ENCODE measurements at places on chromosomes 13 and 19.

DNA sequence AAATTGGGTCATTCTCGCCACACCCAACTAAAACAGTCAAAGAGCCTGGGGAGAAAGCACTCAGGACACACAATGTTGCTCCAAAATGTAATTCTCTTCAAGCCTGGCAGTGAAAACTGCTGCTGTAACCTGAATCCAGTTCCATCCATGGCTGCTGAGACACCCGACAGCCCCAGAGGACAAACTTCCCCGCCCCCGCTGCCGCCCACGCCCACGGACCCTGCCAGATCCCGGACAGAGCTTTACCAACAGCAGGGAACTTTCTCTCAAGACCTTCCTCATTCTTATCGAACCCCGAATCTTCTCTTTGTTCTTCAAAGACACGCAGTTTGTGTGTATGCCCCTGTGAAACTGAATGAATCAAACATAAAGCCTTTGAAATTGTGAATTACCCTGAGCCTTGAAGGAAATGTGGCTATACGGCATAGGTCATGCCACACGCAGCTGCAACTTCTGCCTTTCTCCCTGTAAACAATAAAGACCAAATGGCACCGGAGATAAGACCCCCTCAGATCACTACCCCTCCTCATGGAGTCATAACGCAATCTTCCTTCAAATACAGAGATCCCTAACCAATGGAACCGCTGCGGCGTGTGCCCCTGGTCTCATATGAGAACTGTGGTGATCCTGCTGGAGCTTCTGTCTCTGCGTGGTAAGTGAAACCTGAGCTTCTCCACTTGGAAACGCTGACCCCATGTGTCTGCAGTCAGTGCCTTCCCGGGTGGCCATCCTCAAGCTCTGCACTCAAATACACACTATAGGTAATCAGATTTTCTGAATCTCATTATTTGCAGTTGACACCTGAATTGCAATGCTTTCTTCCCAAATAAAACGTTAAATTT lies 4.8 kb upstream of the LAMP1 start:
- peak; percentile 56 for DNase-seq

DNA sequence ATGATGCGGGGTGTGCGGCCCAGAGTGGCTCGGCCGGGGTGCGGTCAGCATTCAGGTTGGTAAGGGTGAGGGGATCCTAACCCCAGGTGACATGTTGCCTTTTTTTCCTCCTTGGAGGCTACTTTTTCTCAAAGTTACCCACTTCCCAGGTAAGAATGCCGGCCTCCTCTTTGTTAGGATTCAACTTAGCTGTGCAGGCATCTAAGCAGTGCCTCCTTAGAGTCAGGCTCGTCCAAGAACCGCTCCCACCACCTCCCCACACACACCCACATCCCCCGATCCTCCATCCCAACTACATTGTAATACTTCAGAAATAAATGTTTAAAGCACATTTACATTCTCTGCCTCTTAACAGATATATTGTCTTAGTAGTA lies 733 bp upstream of the ENOX1 start:
- DNase-seq: peak; percentile 39

GRCh38 chr13:81568824-81569223 lies 1227.9 kb upstream of the SPRY2 start:
- no peak for DNase-seq

- peak; percentile 94 for DNase-seq
These were observed at the start of gene CARD8 for GRCh38 chr19:48255376-48256303. TSS of gene CARD8 (minus strand) at chr19:48255912. CDS start at chr19:48241020, 14,892 bp downstream.

GRCh38 chr19:42412227-42412626 lies 15.0 kb downstream of the LIPE start:
- DNase-seq: no peak

- DNase-seq: no peak
These were observed 464.8 kb downstream of the COG6 start for GRCh38 chr13:40120288-40120687.

- DNase-seq: no peak
These were observed 24.9 kb upstream of the MEDAG start for GRCh38 chr13:30881191-30881651.

DNA sequence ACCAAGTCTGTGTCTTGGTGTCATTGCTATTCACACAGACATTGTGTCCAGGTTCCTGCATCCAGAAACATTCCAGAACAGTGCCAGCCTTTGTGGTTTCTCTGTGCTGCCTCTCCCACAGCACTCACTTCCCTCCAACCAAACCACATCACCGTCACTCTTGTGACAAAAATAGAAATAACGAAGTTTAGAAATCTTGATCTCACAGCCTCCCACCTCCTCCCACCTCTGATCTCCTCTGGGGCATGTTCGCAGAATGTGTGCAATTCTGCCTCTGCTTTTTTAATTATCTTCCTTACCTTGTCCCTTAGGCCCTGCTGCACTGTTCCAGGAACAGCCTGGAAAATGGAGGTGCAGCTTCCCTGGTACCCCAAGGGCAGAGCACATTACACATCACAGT lies 8.7 kb upstream of the SERPINE3 start:
- DNase-seq: no peak

DNA sequence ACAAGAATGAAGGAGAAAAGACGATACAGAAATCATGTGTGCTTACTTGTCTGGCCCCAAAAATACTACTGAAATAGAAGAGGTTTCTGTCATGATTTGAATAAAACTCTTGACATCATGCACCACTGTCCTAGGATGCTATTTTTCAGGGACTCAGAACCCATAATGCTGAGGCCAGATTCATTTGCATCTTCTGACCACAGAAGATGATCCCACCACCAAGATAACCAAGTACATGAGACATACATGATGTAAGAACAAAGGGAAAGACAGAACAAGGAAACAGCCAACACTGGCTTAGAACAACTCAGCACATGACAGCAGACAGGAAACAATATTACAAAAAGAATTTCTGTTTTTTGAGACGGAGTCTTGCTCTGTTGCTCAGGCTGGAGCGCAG lies 2.5 kb downstream of the ZNF552 start:
- no peak for DNase-seq

DNA sequence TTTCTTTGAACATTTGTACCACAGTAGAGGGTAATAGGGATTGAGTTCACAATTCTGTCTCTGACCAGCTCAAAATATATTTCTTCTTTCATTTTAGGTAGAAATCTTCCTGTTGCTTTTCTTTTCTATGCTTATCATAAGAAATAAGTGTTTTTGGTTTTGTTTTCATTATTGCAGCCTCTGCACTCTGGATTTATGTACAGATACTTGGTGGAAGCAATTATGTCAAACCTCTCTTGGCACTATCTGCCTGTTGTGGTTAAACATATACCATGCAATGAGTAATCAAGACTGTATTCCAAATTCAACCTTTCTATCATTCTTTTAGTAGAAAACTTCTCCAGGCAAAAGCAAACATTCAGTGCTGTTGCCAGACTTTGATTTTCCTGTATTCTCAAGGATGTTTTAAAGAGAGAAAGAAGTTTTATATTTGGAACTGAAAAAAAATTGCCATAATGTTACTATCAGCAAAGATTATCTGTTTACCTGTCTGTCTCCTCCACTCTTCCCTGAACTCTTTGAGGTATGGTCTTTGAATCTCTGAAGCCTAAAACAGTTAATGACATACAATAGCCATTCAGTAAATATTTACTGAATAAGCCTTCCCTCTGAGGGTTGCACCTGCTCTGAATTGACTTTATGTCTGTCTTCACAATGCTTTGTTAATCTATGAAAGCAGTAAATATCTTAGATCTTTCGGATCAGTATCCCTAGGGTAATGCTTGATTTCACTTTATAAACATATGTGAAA lies 612.5 kb upstream of the PRR20A start:
- DNase-seq: peak; percentile 44

GRCh38 chr13:59398127-59398526 lies 765.6 kb downstream of the DIAPH3 start:
- DNase-seq: no peak

DNA sequence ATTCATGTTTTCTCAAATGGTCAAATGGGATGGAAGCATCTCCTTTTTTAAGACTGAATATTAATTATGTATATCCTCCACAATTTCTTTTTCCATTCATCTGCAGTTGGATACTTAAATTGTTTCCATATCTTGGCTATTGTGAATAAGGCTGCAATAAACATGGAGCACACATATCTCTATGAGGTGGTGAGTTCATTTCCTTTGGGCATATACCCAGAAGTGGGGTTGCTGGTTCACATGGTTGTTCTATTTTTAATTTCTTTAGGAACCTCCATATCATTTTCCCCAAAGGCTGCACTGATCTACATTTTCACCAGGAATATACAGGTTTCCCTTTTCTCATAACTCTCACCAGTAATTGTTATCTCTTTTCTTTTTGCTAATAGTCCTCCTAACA lies 566.3 kb downstream of the KCTD12 start:
- no peak for DNase-seq

GRCh38 chr19:43780706-43781525 lies at the start of gene KCNN4:
TSS of gene KCNN4 (minus strand) at chr19:43780973. CDS start at chr19:43780861, 112 bp downstream.
- no peak for DNase-seq

GRCh38 chr19:10191347-10191746 lies 3.4 kb downstream of the DNMT1 start:
- no peak for DNase-seq

DNA sequence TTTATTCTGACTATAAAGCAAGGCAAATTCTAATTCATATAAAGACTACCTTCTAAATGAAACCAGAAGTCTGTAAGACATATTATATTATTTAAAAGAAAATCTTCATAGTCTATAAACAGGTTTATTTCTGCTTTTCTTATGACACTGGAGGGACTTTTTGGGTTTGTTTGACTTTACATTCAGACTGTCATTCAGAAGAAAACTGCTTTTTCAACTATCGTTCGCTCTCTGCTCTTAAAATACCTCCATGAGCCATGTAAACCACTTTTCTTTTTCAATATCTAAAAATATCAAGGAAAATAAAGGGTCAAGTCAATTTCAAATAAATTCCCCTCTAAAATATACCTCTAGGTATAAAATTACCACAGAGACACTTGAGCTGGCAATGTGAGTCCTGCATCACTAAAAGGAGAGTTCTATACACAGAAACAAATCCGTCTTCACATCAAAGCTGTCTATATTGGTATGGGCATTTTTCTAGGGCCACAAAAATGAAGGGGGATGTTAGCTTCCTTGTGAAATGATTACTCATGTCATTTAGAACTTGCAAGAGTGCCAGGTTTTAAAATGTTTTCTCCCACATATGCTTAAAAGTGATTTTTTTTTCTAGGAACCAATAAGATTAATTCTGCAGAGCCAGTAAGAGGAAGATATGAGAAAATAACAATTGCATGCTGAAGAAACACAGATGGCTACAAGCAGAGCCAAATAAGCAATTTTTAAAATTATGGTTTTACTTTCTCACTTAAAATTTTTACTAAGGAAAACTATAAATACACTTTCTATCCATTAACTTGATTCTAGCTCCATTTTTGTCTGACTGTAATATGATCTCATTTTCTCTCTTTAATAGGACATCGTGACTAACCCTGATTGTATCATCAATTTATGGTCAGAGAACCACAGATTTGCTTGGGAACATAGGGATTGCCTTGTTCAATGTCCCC lies 181.8 kb downstream of the TBC1D4 start:
- DNase-seq: no peak

GRCh38 chr19:39677961-39678889 lies 22.5 kb downstream of the LGALS16 start:
- DNase-seq: peak; percentile 51

- no peak for DNase-seq
These were observed 1140.3 kb upstream of the SLC10A2 start for GRCh38 chr13:104206450-104207044.

DNA sequence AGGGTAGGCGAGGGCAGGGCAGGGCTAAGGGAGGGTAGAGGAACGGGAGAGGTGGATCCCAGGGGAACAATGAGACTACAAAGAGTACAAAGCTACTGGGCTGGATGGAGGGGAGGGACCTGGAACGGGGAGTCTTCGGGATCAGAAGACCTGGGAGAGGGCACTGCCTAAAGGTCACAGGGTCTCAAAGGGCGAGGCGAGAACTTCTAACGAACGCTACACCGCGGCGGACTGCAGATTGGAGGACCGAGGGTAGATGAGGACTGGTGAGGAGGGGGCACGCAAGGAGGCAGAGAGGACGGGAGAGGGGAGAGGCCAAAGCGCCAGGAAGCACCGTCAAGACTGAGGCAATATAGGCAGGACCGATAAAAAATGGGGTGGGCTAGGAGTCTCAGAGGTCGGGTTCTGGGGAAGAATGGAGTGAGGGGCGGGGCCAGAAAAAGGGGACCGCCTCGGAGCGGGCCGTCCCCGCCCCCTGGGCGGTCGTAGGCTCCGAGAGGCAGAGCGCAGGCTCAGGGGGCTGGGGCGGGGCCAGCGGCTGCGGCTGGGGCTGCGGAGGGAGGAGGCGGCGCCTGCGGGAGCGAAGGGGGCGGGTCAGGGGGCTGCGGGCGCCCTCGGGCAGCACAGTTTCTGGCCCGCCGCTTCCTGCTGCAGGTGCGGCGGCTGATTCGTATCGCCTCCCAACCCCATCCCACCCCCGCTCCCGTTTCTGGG lies 1.3 kb upstream of the KCNC3 start:
- peak; percentile 94 for DNase-seq

DNA sequence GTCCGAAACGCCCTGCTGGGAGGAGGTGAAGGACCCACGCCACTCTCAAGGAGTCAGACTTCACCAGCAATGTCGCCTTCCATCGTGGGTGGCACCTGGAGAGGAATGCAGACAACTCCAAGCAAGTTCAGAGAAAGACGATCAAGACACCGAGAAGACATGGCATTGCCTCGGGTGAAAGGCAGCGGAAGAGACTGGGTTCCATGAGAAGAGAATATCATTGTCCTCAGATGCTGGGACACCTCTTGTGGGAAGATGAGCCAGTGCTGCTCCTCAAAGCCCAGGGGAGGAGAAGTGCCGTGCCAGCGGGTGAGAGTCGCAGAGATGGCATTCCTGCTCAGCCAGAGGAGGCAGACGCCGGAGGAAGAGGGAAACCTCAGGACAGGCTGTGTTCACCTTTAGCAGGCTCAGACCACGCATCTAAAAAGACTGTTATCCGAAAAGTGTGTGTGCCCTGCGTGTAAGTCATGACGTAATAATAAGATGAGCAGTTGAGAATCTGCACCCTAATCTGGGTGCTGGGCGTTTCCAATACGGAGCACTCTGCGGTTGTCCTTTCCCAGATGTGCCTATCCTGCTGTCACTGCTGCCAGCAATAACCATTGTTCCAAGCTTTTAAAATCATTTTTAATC lies 144.6 kb upstream of the SPACA7 start:
- DNase-seq: no peak

GRCh38 chr19:1417145-1417544 lies 9.8 kb downstream of the DAZAP1 start:
- no peak for DNase-seq

DNA sequence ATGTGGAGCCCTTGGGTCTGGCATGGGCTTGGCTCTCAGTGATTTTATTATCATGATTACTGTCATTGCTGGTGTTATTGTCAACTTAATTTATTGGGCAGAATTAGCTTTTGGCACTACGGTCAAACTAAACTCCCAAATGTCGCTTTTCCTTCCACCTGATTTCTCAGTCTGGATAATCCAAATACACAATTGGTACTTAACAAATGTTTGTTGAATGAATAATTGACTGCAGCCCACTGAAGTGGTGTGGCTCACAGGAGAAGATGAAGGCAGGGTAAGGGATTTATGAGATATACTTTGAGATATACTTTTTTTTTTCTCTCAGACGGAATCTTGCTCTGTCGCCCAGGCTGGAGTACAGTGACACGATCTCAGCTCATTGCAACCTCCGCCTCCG lies 1.5 kb downstream of the COLGALT1 start:
- no peak for DNase-seq

- DNase-seq: no peak
These were observed 56.6 kb upstream of the SPATA13 start for GRCh38 chr13:24103782-24104372.

GRCh38 chr13:99803141-99803540 lies 168.4 kb downstream of the ZIC5 start:
- DNase-seq: no peak

- no peak for DNase-seq
These were observed 6.1 kb upstream of the SERPINE3 start for GRCh38 chr13:51333421-51333820.

GRCh38 chr19:46861691-46862502 lies 1.1 kb downstream of the ARHGAP35 start:
- peak; percentile 44 for DNase-seq

All from DMS79 treated with DMSO at 0.1 percent for 48 hours (cell line).